ENCODE measurements at places on chromosomes 13 and 19.
A peak's percentile ranks its signal among the peaks of the same experiment; 100 is the strongest.

GRCh38 chr13:99055281-99055680 is 77.4 kb upstream of the DOCK9 start:
- DNase-seq: no peak

DNA sequence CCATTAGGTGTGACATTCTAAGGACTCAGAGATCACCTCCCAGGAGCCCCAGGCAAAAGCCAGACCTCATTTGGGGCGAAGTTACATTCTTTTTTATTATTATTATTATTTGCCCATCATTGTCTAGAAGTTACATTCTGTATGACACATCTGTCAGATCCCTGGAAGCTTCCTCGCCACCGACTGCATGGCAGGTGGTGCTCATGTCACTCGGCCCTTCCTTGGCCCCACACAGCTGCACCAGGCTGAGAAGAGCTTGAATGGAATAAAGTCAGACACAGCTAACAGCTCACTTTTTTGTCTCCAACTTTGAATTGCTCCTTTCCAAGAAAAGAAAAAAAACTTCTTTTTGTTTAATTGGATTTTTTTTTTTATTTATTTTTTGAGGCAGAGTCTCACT is 41.4 kb upstream of the LDLR start:
- no peak for DNase-seq

DNA sequence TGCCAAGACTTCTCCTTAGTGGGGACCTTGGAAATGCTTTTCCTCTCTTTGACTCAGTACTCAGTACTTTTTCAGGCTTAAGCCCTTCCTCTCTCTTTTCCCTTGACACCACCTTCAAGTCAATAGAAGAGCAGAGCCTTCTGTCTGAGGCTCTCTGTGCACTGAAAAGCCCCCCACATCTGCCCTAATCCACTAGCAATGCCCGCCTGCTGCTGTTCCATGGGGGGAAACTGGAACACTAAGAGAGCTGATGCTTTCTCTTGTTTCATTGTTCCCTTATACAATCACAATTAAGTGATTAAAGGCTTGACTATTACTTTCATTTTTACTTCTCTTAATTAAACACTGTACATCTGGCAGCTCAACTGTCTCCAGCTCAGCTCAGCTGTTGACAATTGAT is 254.5 kb downstream of the SLITRK6 start:
- no peak for DNase-seq

- DNase-seq: peak; percentile 50
These were observed 288.5 kb downstream of the NALCN start for GRCh38 chr13:101127741-101128353.

DNA sequence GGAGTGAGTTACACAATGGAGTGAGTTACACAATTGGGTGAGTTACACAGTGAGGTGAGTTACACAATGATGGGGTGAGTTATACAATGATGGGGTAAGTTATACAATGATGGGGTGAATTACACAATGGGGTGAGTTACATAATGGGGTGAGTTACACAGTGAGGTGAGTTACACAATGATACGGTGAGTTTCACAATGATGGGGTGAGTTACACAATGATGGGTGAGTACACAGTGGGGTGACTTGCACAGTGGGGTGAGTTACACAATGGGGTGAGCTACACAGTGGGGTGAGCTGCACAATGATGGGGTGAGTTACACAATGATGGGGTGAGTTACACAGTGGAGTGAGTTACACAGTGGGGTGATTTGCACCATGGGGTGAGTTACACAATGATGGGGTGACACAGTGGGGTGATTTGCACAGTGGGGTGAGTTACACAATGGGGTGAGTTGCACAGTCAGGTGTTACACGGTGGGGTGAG is 52.5 kb upstream of the GAS6 start:
- peak; percentile 59 for DNase-seq

DNA sequence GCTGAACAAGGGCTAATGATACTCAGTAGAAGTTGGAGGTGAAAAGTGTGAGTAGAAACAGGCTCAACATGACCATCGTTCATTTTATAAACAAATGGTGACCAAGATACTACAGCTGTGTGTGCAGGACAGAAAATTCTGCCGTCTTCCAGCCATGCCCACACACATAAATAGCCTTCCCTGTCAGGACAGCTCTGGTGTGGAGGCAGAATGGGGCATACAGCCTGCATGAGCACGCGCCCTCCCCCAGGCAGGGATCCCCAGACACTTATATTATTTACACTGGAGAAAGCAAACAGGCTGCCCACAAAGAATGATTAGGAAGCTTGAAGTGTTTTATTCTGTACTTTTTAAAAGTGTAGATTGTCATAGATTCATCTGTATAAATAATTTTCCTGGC is 20.4 kb downstream of the GJA3 start:
- DNase-seq: no peak

- no peak for DNase-seq
These were observed 322 bp downstream of the ZNF558 start for GRCh38 chr19:8831832-8832131.

DNA sequence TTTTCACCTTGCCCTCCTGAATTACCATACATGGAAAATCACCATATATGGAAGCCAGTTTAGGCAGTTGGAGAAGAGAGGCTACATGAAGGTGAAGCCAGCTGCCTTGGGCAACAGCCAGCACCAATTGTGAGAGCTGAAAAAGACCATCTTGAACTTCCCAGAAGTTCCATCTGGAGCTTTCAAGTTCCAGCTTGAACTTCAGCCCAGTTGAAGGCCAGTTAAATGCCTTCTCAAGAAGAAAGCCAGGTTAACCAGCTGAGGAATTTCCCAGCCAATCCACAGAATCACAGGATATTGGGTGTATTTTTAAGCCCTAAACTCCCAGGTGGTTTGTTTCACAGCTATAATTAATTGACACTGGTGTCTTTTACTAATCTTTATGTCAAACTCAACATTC is 713.6 kb upstream of the MIR17HG start:
- DNase-seq: no peak

DNA sequence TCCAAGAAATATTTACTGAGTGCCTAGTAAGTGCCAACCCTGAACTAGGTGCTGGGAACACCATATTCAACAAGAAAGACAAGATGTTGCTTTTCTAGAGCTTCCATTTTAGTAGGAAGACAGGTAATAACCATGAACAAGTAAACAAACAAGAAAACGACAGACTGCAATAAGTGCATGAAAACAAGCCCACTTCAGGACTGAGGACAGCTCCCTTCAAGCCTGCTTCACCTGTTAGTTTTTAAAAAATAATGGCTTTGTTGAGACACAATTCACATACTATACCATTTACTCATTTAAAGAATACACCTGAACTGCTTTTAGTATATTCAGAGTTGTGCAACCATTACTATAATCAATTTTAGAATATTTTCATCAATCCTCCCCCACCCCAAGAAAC is 30.4 kb downstream of the CYP4F22 start:
- no peak for DNase-seq

GRCh38 chr13:20525601-20526544 is at the start of gene CRYL1:
Gene CRYL1 (minus strand): TSS chr13:20525857. CDS start chr13:20525794, 63 bp downstream.
- DNase-seq: peak; percentile 59

- no peak for DNase-seq
These were observed 28.8 kb downstream of the CELF5 start for GRCh38 chr19:3253270-3253669.

- no peak for DNase-seq
These were observed 89.5 kb upstream of the RFC3 start for GRCh38 chr13:33728271-33729037.

- DNase-seq: no peak
These were observed 18.7 kb upstream of the SERP2 start for GRCh38 chr13:44354884-44355283.

- no peak for DNase-seq
These were observed 3.7 kb downstream of the GATAD2A start for GRCh38 chr19:19409205-19409604.

- no peak for DNase-seq
These were observed 183.9 kb upstream of the CSNK1A1L start for GRCh38 chr13:37289212-37289935.

DNA sequence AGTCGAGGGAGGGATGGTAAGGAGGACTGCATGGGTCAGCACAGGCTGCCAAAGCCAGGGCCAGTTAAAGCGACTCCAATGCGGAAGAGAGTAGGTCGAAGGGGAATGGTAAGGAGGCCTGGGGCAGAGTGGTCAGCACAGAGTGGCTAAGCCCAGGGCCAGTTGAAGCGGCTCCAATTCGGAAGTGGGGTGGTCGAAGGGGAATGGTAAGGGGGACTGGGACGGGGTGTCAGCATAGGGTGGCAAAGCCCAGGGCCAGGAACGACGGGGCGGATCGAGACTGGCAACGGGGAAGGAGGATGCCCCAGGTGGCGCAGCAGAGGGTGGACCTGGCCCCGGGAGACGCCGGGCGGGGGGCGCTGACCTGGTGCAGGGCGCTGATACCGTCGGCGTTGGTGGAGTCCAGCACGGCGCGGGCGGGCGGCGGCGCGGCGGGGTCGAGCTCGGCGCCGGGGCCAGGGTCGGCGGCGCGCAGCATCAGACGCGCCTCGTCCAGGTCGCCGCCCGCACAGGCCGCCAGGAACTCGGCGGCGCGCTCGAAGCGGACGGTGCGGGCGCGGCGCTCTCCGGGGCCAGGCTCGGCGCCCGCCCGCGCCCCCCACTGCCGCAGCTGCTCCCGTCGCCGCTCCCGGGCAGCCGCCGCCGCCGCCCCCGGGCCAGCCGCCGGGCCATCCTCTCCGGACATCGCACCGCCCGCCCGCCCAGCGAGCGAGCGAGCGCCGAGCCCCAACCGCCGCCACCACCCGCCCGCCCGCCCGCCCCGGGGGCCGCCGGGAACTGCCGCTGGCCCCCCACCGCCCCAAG is at the start of gene PPP1R12C:
TSS of gene PPP1R12C (minus strand) at position 779 of the 804 bp plus-strand sequence. CDS start at position 685, 94 bp downstream.
- no peak for DNase-seq

- DNase-seq: no peak
These were observed 15.1 kb downstream of the ZNRF4 start for GRCh38 chr19:5470264-5470671.

GRCh38 chr13:93762708-93763426 is 536.3 kb downstream of the GPC6 start:
- DNase-seq: no peak

DNA sequence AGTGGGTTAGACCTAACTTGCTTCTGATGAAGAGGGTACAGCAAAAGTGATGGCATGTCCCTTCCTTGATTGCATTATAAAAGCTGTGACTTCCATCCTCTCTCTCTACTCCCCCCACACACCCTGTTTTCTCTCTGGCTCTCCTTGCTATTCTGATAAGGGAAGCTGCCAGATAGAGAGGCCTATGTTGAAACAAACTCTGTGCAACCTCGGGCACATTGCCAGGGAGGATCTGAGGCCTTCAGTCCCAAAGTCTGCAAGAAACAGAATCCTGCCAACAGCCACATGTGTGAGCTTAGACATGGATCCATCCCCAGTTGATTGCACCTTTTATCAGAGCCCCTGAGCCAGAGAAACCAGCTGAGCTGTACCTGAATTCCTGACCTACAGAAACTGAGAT is 44.8 kb upstream of the ARGLU1 start:
- DNase-seq: peak; percentile 34

- DNase-seq: no peak
These were observed 698.8 kb downstream of the UQCRFS1 start for GRCh38 chr19:28514166-28514565.

- DNase-seq: no peak
These were observed 11.1 kb downstream of the CILP2 start for GRCh38 chr19:19548915-19549759.

DNA sequence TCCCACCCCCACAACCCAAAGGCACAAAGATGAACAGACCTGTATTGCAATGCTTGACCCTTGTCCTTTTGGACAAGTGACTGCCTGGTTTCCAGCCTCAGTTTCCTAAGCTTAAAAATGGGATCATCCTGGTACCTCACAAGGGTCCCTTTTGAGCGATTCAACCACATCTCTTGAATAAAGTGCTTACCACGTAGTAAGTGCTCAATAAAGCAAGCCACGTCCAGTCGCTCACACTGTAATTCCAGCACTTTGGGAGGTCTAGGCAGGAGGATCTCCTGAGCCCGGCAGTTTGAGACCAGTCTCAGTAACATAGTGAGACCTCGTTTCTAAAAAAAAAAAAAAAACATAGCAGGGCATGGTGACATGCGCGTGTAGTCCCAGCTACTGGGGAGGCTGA is 1.2 kb downstream of the DLL3 start:
- DNase-seq: no peak

- no peak for DNase-seq
These were observed 1437.3 kb upstream of the MIR17HG start for GRCh38 chr13:89910166-89910565.

DNA sequence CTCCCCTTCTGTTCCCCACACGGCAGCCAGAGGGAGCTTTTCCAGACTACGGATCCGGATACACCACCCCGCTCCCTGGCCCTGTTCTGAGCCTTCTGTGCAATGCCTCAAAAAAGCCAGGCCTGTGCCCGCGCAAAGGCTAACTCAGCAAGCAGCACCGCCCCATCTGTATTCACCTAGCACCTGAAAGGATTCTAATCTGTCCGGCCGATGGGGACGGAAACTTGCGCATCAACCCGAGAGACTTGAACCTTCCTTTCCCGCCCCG is 589 bp downstream of the ZBTB45 start:
- peak; percentile 76 for DNase-seq

DNA sequence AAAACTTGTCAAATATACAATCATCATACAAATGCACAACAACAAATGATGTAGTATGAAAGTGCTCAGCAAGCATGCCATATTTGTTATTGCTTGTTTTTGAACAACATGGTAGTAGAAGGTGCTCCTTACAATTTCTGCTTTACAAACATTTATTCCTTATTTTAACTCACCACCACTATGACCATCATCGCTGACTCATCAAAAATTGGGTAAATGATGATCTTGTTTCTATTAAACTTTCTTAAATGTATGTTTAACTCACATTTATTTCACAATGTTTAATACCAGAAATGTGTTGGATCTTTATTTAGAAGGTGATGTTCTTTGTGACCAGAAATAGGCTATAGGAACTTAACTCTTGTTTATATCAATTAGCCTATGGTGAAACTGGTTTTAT is 45.5 kb downstream of the KCNRG start:
- no peak for DNase-seq

DNA sequence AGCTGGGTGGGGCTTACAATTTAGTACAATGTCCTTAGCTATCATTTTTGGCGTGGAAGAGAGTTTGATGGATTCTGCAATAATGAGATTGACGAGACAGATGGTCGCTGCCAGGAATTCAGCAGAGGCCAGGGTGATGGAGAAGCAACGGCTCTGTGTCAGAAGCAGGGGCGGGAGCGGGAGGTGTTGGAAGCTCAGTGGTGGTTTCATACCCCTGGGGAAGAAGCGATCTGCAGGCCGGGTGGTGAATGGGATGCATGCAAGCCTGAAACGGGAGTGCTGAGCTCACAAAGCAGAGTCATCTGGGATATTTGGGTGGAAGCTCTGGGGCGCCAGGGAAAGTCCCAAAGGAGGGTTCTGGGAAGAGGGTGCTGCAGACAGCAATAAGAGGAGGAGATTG is 370.8 kb downstream of the ZNF536 start:
- DNase-seq: no peak

- DNase-seq: no peak
These were observed 4.5 kb upstream of the FCGRT start for GRCh38 chr19:49507803-49508494.

Data from fibroblast of skin of abdomen (primary cell).